ENCODE measurements at places on chromosomes 4 and X. TPM values are rescaled to one million over a fixed set of nuclear protein-coding genes. Genes with fewer than 3 reads are reported as not detected.

DNA sequence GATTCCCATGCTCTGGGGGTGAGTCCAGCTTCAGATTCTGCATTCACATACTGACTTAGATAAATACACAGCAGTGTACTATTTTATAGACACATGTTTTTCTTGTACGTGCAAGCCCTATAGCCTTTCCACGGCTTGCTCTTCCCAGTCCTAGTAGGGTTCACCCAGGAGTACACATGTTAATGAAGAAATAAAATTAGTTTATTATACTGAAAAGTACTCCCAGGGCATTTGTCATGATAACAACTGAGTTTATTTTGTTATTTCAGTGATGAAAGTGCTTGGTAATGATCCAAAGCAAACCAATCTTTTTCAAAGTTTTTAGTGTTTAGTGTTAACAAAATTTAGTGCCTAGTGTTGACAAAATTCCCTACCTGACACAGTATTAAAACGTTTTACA, 21.3 kb downstream of the MAPK10 start:
- DNase-seq: no peak

GRCh38 chrX:100315566-100315965, 94.5 kb downstream of the PCDH19 start:
- no peak for DNase-seq

The HPF1 gene
- 30.3 TPM for total RNA-seq

- DNase-seq: no peak
Observed at GRCh38 chr4:16186986-16187385, 39.3 kb downstream of the TAPT1 start.

DNA sequence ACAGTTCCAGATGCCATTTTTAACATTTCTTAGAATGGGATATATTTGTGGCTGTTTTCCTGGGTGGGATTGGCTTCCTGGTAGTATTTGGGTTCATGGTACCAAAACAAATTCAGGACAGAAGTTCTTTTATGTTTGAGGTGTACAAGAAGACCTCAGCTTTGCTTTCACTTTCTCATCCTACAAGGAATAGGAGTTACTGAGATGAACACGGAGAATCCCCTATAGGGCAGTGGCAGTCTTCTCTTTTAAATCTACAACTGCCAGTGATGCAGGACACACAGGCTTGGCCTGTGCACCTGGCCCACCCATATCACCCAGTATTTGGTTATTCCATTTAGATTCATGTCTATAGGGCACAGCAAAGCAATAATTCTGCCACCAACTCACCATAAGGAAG, 35.2 kb downstream of the SLC10A7 start:
- no peak for DNase-seq

The DCAF16 gene
- total RNA-seq: 29.0 TPM

The ASB9 gene
- total RNA-seq: 5.6 TPM

GRCh38 chr4:184506527-184507121, 32.3 kb upstream of the IRF2 start:
- no peak for DNase-seq

DNA sequence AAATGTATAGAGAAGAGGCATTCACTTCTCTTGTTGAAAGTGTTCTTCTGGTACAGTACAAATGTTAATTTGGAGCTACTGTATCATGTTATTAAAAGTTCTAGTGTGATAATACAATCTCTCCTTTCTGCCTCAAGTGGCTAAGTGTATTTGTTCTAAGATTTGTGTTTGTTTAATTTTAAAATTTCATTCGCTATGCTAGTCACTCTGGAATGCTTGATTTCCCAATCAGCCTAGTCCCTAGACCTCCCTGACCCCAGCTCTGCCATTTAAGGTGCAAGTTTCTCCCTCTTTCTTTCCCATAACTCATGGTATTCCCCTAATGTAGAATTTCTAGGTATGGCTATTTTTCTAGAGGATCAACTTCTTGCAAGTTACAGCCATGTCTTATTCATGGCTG, 817.4 kb downstream of the STIM2 start:
- no peak for DNase-seq

GRCh38 chr4:147891476-147892115, 159.7 kb downstream of the ARHGAP10 start:
- no peak for DNase-seq

The MMRN1 gene
- total RNA-seq: 414 TPM

The BEND2 gene
- not detected for total RNA-seq

GRCh38 chr4:40998675-40999358, 215.5 kb downstream of the APBB2 start:
- DNase-seq: peak; percentile 66

DNA sequence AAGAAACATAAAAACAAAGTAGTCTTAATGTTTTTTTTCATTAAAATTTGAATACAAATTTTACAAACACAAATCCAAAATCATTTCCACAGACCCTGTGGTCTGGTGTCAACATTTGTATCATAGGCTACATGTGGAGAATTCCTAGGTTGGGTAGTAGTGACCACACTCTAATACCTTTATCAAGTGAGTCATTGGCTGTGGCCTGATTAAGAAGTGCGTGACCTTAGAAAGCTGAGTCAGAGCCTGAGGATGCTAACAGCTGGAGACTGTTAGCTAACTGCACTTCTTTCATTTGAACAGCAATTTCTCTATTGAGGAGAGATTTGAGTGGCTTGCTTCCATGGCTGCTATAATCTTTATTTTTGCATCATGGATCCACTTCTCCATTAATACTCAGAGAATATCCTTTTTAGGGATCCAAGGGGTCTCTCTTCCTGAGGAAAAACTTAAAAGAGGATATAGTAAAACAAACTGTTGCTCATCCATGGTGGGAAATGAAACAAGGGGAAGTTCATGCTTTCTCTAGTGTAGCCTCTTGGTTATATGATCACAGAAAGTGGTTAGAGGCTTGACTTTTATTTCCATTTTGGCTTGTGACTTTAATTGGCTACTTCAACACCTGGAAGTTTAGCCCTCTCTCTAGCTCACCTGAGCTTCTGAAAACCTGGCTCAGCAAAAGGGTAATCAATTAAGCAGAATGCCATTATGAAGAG, 335.8 kb downstream of the PABPC4L start:
- DNase-seq: peak; percentile 58

- DNase-seq: no peak
Observed at GRCh38 chrX:31136144-31136611, 64.3 kb upstream of the FTHL17 start.

The PABPC5 gene
- total RNA-seq: 0.44 TPM

DNA sequence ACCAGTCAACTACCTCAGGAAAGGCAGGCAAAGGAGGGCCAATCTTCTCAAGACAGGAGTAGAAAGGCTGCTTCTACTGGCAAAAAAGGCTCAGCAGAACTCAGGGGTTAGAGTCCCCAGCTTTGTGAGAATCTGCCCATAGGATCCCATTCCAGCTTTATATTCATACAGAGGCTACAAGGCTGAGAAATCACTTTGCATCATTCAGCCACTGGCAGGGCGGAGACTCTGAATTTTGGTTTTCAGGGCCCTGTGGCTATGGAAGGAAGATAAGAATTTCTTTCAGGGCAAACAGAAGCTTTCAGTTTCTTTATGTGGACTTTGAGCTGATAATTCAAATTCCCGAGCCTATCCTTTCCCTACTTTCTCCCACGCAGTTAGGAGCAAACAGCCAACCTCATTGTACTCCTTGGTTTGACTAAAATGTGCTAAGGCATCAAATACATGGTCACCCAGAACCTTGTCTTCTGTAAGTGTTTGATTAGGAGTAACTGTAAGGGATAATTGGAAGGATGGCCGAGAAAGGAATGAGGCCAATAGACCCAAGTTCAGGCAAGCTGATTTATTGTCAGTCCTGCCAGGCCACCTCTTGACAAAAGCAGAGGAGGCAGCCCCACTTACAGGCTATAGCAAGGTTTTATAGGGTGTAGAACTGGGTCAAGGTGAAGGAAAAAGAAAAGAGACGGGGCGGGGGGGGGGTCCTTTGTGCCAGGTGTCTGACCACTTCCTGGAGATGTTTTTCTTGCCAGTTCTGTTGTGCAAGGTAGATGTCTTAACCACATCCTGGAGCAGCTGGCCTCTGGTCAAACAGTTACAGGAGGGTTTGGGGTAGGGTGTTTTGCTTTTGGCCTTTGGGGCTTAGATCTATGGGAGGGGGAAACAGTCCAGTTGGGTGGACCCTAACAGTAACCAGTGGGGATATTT, 165.3 kb upstream of the PPP1R2C start:
- DNase-seq: no peak

DNA sequence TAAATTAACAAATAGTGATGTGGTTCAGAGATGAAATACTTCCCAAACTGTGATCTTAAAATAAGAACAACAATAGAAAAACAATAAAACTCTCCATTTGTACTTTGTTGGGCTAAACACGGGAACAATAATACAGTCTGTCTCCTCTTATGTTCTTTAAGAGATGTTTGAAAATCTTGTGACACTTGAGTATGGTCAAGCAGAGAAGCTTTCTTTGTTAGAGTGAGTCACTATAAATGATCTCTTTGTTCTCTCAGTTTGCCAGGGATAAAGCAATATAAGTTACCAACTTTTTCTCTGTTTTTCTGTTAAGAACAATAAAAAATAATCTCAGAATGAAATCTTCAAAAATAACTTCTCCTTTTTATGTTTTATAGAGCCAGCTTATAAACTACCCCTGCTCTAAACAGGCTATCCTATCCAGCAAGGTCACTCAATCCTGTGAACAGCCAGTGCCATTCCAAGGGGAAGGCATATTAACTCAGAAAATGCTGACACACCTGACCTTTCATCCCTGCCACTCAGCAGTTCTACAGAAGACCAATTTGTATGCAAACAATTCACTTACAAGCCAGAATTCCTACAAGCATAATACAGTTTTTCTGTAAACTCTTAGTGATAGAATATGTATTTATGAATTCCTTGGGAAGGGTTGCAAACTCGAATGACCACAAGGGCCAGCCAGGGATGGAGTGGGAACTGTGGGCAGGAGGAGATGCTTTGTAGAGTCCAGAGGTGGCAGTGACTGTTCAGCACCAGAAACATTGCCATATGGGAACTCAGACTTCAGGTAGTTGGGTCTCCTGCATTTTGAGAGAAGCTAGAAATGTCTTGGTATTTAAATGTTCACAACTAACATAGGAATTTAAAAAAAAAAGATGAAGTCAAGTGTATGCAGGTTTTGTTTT, 52.2 kb downstream of the AFM start:
- DNase-seq: no peak

DNA sequence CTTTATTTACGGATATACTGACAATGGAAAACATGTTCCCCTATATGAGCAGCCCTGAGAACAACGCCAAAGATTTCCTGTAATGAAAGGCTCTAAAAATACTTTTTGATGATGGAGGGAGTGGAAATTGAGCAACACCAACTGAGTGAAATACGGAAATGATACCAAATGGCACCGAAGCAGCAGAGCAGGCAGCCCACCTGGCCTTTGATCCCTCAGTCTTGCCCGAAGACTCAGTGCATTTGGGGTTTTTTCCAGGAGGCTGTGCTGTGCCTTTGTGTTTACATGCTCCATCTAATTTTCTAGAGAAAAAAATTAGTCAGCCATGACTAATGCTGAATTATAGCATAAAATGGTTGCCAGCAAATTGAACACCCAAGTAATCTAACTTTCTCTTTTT, 169.9 kb upstream of the RBPJ start:
- DNase-seq: no peak

The GYPE gene
- total RNA-seq: not detected

- no peak for DNase-seq
Observed at GRCh38 chrX:2383735-2384134, 117.0 kb downstream of the DHRSX start.

- no peak for DNase-seq
Observed at GRCh38 chr4:112813790-112814189, 176.8 kb downstream of the LARP7 start.

The GAGE12F gene
- not detected for total RNA-seq

The RENBP gene
- 6.2 TPM for total RNA-seq
